ENCODE measurements at places on chromosomes 16 and 17.

DNA sequence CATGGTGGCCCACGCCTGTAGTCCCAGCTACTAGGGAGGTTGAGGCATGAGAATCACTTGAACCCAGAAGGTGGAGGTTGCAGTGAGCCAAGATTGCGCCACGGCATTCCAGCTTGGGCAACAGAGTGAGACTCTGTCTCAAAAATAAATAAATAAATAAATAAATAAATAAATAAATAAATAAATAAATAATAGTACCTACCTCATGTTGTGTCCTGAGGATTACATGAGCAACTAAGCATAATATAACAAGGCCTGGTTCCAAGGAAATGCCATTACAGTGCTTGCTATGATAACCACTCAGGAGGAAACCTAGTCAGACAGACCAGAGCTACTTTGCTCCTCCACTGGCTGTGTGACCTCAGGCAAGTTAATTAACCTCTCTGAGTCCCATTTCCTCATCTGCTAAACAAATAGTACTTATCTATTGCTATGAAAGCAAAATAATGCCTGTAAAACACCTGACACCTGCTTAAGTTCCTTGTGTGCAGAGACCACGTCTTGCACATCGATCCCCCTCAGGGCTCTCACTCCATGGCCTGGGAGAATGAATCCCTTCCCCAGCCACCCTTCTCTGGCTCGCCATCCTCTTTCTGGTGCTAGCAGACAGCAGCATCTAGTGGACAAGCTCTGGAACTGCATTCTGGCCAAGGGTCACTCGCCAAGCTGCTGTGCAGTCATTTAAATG lies 7.5 kb downstream of the EPOP start:
- DNase-seq, result peak; percentile 27

- no peak for DNase-seq
Measured at GRCh38 chr17:79341222-79341780, 266.7 kb downstream of the ENGASE start.

- no peak for DNase-seq
Measured at GRCh38 chr16:73033271-73033998, 14.5 kb downstream of the ZFHX3 start.

DNA sequence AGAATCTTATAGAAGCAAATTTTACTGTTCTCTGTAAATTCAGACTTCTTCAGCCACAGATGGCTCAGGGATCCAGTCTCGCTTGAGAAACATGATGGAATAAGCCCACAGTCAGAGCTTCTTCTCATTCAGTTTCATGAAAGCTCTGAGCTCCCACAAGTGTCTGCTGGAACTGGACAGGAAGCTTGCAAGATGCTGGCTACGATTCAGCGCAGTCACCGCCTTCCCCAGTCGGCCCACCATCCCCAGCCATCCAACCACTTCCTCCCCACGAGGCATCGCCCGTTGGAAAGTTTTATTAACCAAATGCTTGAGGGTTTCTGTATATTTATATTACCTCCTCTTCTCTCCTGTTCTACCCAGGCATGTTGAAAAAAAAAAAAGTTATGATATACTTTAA lies 171.7 kb downstream of the ZFHX3 start:
- no peak for DNase-seq

DNA sequence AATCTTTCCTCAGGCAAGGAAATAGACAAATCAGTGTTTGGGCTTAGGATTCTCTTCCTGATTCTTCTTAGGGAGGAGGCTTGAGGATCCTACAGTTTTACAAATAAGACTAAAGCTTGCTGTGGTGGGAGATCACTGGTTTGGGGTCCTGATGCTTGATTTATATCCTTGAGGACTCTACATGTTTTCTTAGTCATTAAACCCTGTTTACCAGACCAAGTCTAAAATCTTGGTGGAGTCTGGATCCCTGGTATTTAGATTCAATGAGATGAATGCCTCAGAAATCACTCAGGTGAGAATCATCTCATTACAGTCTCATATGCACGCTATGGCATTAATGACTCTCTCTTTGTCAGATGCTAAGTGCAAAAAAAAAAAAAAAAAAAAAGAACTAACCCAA lies 304.3 kb upstream of the SALL1 start:
- no peak for DNase-seq

- no peak for DNase-seq
Measured at GRCh38 chr17:79793924-79794304, 3.0 kb downstream of the CBX8 start.

- no peak for DNase-seq
Measured at GRCh38 chr17:56130631-56131030, 22.6 kb upstream of the ANKFN1 start.

DNA sequence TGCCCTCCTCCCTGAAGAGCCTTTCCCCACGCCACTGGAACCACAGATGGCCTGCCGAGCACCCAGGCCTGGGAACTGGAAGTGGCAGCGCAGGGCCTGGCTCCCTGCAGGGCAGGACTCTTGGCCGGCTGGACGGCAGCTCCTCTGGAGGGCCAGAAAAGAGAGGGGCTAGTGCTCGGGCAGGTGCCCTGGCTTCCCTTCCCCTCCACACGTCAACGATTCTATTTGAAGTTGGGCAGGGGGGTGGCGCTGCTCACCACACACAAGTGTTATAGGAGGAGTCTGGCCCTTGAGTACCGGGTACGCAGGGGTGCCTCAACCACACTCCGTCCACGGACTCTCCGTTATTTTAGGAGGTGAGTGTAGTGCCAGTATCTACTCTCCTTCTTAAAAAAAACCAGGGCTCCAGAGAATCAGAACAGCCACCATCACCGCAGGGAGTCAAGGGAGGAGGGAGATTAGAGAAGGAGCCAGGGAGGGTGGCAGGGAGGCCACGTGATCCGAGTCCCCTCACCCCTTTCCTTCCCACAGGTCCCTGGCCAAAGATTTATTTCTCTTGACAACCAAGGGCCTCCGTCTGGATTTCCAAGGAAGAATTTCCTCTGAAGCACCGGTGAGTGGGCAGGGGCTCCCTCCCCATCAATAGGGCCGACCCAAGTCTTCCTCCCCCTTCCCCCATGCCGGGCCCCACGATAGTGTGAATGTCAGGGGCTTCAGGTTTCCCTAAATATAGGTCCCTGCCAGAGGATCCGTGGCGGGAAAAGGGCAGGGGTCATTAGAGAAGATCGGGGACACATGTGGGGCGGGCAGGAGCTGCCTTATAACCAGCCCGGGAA lies 1.4 kb upstream of the ALDOA start:
- DNase-seq, result peak; percentile 49

Data from activated T-helper 1 cell treated with Interleukin-2 at 50 U/mL for 16 hours (primary cell).